ENCODE measurements at places on chromosomes 16 and 17.

DNA sequence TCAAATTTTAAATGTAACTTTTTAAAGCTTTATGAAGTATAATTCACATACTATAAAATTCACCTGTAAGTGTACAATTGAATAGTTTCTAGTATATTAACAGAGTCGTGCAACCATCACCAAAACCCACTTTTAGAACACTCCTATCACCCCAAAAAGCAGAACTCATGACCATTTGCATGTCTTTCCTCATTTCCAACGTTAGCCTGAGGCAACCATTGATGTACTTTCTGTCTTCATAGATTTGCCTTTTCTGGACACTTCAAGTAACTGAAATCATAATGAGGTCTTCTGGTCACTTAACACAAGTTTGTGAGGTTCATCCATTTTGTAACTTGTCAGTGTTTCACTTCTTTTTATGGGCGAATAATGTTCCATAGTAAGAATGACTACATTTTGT, 33.2 kb downstream of the METTL16 start:
- DNase-seq, result no peak

- no peak for DNase-seq
Observed at GRCh38 chr17:81237591-81238489, 1.0 kb downstream of the TEPSIN start.

- no peak for DNase-seq
Observed at GRCh38 chr16:11409398-11409797, 64.1 kb downstream of the RMI2 start.

DNA sequence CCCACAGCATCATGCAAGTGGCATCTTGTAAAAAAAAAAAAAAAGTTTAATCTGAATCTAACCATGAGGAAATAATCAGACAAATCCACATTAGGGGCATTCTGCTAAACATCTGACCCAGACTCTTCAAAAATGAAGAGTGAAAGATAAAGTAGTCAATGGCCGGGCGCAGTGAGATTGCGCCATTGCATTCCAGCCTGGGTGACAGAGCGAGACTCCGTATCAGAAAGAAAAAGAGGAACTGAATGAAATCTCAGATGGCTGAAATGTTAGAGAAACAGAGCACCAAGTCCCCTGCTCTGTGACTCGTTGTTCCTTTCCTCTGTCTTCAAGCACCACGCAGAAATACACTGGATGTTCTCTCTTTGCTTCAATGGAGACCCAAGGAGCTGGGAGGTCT, 12.7 kb upstream of the RNF135 start:
- DNase-seq, result no peak
